Muscle of arm (tissue), 14 donors: ENCODE measurements at places on chromosomes 6 and 20. TPM values are rescaled to one million over a fixed set of nuclear protein-coding genes. Genes with fewer than 3 reads are reported as not detected.

DNA sequence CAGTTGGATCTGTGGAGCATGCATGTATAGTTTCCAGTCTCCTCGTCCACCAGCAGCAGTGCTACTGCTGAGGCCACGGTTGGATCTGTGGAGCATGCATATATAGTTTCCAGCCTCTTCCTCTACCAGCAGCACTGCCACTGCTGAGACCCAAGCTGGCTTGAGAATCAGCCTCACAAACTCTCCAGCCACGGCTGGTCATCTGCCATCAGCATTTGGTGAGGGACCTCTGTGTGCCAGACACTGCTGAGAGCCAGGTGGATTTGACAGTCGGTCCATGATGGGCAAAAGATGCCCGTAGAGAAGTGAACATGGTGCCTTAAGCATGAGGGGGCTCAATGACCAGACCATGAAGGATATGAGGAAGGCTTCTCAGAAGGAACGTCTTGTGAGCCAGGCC, 46.4 kb downstream of the SLC9A8 start:
- DNase-seq, result no peak

- peak; percentile 45 for DNase-seq
Observed at GRCh38 chr20:31674895-31675827, 37.4 kb downstream of the COX4I2 start.

DNA sequence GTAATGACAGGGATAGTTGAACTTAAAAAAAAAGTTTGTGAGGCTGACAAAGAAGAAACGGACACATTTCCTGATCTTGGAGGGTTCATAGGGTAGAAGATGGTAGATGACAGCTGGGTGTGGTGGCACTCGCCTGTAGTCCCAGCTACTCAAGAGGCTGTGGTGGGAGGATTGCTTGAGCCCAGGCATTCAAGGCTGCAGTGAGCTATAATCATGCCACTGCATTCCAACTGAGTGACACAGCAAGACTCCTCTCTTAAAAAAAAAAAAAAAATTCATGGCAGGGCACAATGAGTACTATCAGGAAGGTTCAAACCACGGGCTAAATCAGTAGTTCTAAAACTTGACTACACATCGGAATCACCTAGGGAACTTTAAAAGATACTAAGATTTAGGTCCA, 2.0 kb upstream of the MICA start:
- DNase-seq, result no peak

DNA sequence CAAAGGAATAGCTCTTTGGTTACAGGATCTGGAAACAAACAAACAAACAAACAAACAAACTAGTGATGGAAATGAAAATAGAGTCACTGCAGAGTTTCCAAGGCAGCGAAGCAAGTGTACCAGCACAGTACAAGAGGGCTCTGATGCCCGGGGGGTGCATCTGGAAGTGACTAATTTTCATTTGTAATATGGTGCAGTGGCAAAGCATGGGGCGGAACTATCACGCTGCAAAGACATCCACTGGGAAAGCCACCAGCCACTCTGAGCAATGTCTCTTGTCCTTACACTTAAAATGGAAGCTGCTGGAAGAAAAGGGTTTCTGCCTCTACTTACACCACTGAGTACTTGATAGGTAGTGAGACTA, 44.4 kb upstream of the NEDD9 start:
- DNase-seq, result no peak

- no peak for DNase-seq
Observed at GRCh38 chr6:112172540-112172939, 81.8 kb downstream of the LAMA4 start.

GRCh38 chr20:44231713-44232468, 15.2 kb upstream of the GDAP1L1 start:
- DNase-seq, result no peak

DNA sequence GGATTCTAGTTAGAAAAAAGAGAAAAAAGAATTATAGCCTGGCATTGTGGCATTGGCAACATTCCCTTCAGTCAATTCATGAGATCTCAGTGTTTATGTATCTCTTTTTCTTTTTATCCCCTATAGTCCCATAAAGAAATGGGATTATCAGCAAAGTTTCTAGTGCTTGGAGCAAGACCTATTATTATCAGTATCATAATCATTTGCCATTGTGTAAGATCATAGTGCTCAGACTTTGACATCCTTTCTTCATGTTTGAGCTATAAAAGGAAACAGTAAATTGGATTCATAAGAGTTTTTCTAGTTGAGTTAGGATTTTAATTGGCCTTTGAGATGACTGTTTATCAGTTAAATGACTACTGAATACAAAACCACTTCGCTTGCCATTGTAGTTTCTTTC, 295.6 kb downstream of the GRIK2 start:
- DNase-seq, result no peak

DNA sequence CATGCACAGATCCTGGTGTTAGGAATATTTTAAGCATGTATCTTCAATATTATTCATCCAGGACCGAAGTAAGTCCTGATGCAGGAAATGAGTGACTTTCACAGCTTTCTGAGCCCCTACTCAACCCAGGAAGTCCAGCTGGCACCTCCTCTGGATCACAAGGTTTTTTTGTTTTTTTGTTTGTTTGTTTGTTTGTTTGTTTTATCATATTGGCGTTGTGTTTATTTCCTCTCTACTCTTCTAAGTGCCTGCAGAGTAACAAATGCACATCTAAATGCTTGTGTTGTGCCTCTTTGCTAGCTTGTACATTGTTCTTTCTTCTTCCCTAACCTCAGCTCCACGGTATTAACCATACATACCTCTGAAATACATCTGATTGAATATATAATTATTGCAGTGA, 594.3 kb upstream of the ADGRB3 start:
- no peak for DNase-seq

GRCh38 chr6:63864061-63864460, 228.5 kb downstream of the PHF3 start:
- no peak for DNase-seq

GRCh38 chr6:33880766-33881165, 77.0 kb upstream of the MLN start:
- DNase-seq, result no peak

The IL17F gene
- polyA plus RNA-seq, result not detected

The KIZ gene
- 16.8 TPM for polyA plus RNA-seq
